ENCODE measurements at places on chromosomes 7 and 10.

DNA sequence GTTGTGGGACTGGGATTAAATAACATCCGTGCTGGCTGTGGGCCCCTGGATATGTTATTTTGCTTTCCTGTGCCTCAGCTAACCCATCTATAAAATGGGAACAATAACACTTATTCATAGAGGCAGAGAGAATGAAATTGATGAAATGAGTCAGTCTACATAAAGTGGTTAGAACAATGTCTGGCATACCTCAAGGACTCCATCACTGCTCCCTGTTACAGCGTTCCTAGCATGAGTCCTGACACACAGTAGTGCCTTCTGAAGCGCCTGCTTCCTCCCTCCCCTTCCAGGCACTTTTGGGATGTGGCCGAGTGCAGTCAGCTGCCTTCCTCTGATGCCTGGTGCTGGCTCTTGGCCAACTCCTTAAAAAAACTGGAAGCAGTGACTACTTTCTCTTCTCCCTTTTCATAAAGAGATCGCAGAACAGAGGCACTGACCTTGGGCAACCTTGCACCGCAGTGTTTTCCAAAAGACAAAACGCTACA is 108.4 kb upstream of the ZMIZ1 start:
- no peak overlapping the region for H3K27ac ChIP-seq
- peaks cover 25% of the 10 kb centered on the region for H3K4me1 ChIP-seq
- H3K4me3 ChIP-seq, result peak overlapping the region; percentile 43
- no peaks in the 10 kb centered on the region for H3K27me3 ChIP-seq
- peak; percentile 62 for DNase-seq

- H3K4me3 ChIP-seq, result peak overlapping the region; percentile 46
- DNase-seq, result no peak
- peaks cover 20% of the 10 kb centered on the region for H3K4me1 ChIP-seq
- no peaks in the 10 kb centered on the region for H3K27me3 ChIP-seq
- H3K27ac ChIP-seq, result peak overlapping the region; percentile 85
Measured at GRCh38 chr7:802500-803242, 29.6 kb upstream of the SUN1 start.

- peaks cover 15% of the 10 kb centered on the region for H3K4me1 ChIP-seq
- no peak overlapping the region for H3K4me3 ChIP-seq
- no peaks in the 10 kb centered on the region for H3K36me3 ChIP-seq
- no peak for DNase-seq
- no peak overlapping the region for H3K27ac ChIP-seq
Measured at GRCh38 chr10:6269432-6269831, 66.7 kb downstream of the PFKFB3 start.

- no peak for DNase-seq
- H3K36me3 ChIP-seq, result no peaks in the 10 kb centered on the region
- peak overlapping the region; percentile 12 for H3K27ac ChIP-seq
Measured at GRCh38 chr10:92241158-92241500, 49.7 kb downstream of the CPEB3 start.

DNA sequence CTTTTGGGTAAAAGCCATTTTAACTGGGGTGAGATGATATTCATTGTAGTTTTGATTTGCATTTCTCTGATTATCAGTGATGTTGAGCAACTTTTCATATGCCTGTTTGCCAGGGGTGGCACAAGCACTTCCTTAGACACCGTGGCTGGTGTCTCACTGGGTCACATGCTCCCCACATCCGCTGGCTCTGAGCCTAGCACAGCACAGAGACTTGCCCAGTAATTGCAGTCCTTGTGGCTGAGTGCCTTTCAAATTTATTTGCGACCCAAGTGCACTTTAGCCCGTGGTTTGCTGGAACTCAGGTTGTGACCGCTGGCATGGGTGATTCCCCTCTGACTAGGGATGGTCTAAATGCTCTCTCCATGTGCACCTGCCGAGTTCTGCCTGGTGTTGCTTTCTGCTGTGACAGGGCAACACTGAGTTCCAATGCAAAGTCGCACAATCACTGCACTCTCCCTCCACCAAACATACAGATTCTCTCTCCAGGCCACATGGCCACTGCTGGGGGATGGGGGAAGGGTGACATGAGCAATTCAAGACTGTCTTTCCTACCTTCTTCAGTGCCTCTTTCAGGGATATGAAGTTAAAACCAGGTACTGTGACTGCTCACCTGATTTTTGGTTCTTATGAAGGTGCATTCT is 66.5 kb downstream of the ZNF277 start:
- H3K27me3 ChIP-seq, result no peaks in the 10 kb centered on the region
- no peak for DNase-seq
- no peaks in the 10 kb centered on the region for H3K36me3 ChIP-seq
- no peak overlapping the region for H3K4me3 ChIP-seq
- no peaks in the 10 kb centered on the region for H3K4me1 ChIP-seq
- no peak overlapping the region for H3K27ac ChIP-seq

GRCh38 chr7:1558181-1558811 is 2.3 kb upstream of the TMEM184A start:
- no peak for DNase-seq
- H3K27me3 ChIP-seq, result no peaks in the 10 kb centered on the region
- no peak overlapping the region for H3K27ac ChIP-seq
- no peak overlapping the region for H3K4me3 ChIP-seq
- peaks cover 11% of the 10 kb centered on the region for H3K4me1 ChIP-seq

- H3K27me3 ChIP-seq, result no peaks in the 10 kb centered on the region
- no peak overlapping the region for H3K27ac ChIP-seq
- peaks cover 27% of the 10 kb centered on the region for H3K36me3 ChIP-seq
- peaks cover 26% of the 10 kb centered on the region for H3K4me1 ChIP-seq
Measured at GRCh38 chr10:114859222-114859621, 37.6 kb downstream of the FHIP2A start.

DNA sequence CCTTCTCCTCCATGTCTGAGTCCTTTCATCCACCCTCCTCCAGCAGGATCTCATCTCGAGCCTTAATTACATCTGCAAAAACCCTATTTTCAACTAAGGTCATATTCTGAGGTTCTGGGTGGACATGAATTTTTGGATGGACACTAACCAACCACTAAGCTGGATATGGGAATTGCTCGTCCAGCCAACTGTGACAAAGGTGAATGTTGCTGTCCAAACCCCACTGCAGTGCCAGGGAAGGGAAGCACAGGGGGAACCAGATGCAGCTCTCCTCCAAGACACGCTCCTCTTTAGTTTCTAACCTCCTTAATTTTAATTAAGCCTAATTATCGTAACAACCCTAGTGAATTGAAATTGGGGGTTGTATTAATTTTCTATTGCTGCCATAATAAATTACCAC is 65.1 kb upstream of the EBF3 start:
- H3K27me3 ChIP-seq, result no peaks in the 10 kb centered on the region
- no peak overlapping the region for H3K4me3 ChIP-seq
- no peak for DNase-seq
- no peak overlapping the region for H3K27ac ChIP-seq
- H3K4me1 ChIP-seq, result no peaks in the 10 kb centered on the region
- H3K36me3 ChIP-seq, result no peaks in the 10 kb centered on the region

GRCh38 chr7:17593819-17594419 is 295.5 kb downstream of the AHR start:
- no peaks in the 10 kb centered on the region for H3K4me1 ChIP-seq
- no peak for DNase-seq
- H3K27me3 ChIP-seq, result no peaks in the 10 kb centered on the region
- no peak overlapping the region for H3K27ac ChIP-seq

DNA sequence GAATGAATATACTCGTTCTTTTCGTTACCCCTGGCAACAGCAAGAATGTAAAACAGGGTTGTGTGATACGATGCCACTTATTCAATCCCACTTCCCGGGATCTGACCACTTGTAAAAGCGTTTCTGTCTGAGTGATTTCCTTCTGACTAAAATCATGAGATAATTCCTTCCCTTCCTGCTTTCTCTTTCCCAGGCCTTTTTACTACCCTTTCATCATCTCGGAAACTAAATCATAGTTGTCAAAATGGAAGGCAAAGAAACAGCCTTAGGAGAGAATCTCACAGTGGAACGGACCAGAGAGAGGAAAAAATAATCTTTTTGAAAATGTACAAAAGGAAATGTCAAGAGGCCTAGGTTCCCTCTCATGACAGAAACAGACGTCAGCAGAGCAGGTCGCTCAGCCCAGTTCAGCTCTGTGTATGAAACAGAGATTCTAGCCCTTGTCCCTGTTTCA is 29.8 kb downstream of the DIP2C start:
- no peaks in the 10 kb centered on the region for H3K27me3 ChIP-seq
- peaks cover 39% of the 10 kb centered on the region for H3K4me1 ChIP-seq
- H3K4me3 ChIP-seq, result peak overlapping the region; percentile 45
- no peak overlapping the region for H3K27ac ChIP-seq
- H3K36me3 ChIP-seq, result no peaks in the 10 kb centered on the region

GRCh38 chr10:79331709-79332108 is 15.6 kb upstream of the PPIF start:
- no peaks in the 10 kb centered on the region for H3K36me3 ChIP-seq
- no peak overlapping the region for H3K4me3 ChIP-seq
- H3K4me1 ChIP-seq, result peaks cover 14% of the 10 kb centered on the region
- no peaks in the 10 kb centered on the region for H3K27me3 ChIP-seq
- H3K27ac ChIP-seq, result no peak overlapping the region

DNA sequence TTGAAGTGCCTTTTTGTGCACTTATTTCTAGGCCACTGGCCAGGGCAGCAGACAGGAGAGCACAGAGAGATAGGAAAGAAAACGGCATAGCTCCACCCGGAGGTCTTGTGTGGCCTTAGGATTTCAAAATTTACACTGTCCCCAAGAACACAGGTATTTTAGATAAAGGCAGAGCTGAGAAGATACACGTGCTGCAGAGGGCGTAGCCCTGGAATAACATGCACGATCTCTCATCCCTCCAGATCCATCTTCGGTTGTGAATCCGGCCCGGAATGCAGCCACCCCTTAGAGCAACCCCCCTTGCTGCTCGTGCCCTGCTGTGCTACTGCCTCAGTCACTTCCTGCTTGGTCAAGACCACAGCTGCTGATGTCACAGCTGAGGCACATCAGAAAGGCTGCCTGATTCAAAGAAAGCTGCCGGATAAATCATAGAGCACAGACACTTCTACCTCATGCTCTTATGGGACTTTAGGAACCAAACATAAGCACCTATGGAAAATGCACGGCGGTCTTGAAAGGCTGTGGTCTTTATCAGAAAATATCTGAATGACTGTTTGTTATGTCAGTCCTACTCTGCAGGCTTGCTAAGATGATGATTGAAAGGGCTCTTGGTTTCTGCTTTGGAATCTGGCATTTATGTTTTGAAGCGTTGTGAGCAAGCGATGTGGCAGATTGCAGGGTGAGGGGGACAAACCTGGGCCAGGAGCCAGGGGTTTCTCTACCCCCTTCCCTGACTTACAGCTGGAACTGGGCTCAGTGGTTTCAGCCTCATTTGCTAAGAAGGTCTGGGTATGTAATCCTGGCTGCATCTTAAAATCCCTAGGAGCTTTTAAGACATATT is 152.0 kb downstream of the SVIL start:
- no peak overlapping the region for H3K4me3 ChIP-seq
- DNase-seq, result no peak
- H3K36me3 ChIP-seq, result peaks cover 48% of the 10 kb centered on the region
- H3K4me1 ChIP-seq, result peaks cover 57% of the 10 kb centered on the region

DNA sequence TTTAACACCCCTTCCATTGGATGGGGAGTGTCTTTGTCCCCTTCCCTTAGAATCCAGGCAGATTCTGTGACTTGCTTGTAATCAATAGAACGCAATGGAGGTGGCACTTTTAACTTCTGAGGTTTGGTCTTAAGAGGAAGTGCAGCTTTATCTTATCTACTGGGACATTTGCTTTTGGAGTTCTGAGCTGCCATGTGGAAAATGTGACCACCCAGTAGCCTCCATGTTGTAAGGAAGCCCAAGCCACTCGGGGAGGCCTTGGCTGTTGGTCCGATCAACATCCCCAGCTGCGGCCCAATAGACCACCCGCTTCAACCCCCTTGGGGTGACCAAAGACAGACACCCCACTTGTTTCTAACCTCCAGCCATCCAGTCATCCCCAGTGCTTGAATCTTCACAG is 86.3 kb upstream of the FAM171A1 start:
- no peak overlapping the region for H3K27ac ChIP-seq
- no peaks in the 10 kb centered on the region for H3K27me3 ChIP-seq
- no peaks in the 10 kb centered on the region for H3K36me3 ChIP-seq
- H3K4me1 ChIP-seq, result peaks cover 19% of the 10 kb centered on the region
- no peak for DNase-seq
